ENCODE measurements at places on chromosomes 12 and 14.

- DNase-seq: no peak
These were observed 76.3 kb downstream of the CMAS start for GRCh38 chr12:22122359-22122758.

- DNase-seq: no peak
These were observed at the start of gene KTN1 for GRCh38 chr14:55579724-55580469. TSS of gene KTN1 (plus strand) at chr14:55580207. CDS start at chr14:55612049, 31,842 bp downstream.

DNA sequence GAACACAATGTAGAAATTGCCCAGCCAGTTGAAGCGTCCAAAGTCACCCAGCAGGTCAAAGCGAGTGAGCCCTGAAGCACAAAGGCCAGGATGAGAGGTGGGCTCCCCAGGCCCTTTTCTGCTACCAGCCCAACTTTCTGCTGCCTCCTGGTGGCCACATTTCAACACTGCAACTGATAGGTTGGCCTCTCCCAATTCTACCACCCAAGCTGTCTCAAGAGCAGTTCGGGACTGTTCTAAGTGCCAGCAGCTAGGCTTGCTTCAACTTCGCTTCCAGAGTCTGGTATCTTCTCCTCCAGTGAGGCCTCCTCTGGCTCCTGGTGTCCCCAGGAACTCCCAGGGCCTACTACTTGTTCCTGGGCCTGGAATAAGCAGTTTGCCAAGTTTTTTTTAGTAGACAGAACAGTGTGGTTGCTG is 3.4 kb upstream of the DHH start:
- peak; percentile 63 for DNase-seq

GRCh38 chr12:3924761-3925160 is 51.6 kb upstream of the PARP11 start:
- no peak for DNase-seq

- DNase-seq: no peak
These were observed 30.5 kb upstream of the C12orf71 start for GRCh38 chr12:27112871-27113270.

- no peak for DNase-seq
These were observed 97.3 kb upstream of the BCL2L14 start for GRCh38 chr12:11973396-11973795.

DNA sequence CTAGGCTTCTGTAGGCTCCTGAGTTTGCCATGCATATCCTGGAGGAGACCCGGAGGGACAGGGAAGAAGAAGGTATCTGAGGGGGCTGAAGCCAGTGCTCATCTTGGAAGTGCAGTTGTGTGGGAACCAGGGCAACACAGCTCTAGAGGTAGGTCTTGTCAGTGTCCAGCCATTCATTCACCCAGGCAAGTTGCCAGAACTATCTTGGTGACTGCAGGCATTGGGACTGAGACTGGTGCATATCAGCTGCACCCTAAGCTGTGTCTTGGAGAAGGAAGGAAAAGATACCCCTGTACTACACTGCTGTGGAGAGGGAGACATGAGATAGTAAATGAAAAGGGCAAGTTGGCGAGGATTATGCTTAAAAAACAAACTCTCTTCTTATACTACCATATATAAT is 4.9 kb upstream of the WIF1 start:
- DNase-seq: no peak

- no peak for DNase-seq
These were observed 9.8 kb upstream of the UBE2N start for GRCh38 chr12:93451423-93452158.

GRCh38 chr12:42977451-42978230 is 388.1 kb upstream of the PRICKLE1 start:
- DNase-seq: no peak

DNA sequence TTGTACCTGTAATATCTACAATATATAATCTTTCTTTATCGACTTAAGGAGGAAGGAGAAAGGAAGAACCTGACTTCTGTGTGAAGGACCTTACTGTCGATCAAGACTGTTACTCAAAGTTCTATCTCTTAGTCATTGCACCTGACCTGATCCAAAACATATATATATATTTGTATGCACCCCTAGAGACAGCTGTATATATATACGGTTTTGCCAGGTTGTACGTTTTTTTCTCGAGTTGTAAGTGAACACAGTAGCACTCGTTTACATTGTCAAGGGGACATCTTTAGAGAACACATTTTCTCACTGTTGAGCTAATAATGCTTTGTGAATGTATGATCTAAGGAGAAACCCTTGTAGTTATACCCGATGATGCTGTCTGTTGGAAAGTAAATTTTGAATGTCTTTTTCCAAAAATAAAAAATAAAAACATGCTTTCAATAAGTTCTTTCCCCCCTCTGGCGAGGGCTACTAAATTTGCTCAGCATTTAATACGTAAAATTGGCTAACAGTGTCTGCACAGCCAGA is 536 bp upstream of the SLC35E3 start:
- DNase-seq: no peak

DNA sequence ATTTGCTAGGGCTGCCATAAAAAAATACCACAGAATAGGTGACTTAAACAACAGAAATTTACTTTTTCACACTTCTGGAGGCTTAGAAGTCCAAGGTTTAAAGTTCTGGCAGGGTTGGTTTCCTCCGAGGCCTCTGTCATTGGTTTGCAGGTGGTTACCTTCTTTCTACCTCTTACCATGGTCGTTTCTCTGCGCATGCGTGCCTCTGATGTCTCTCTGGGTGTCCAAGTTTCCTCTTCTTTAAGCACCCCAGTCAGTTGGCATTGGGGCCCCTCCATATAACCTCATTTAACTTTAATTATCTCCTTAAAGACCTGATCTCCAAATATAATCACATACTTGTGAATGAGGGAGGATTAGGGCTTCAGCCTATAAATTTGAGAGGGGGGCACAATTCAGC is 103.2 kb downstream of the SLC15A5 start:
- DNase-seq: no peak

DNA sequence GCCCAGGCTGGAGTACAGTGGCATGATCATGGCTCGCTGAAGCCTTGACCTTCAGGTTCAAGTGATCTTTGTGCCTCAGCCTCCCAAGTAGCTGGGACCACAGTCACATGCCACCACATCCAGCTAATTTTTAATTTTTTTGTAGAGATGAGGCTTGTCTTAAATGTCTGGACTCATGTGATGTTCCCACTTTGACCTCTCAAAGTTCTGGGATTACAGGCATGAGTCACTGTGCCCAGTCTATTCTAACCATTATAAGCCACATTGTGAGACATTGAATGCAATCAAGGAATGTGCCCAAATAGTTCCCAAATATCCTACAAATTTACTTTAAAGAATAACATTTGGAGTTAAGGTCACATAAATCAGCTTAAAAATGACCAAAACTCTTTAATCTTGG is 130.7 kb upstream of the ARID2 start:
- no peak for DNase-seq

- DNase-seq: no peak
These were observed 198.6 kb downstream of the GXYLT1 start for GRCh38 chr12:41946106-41946505.

- DNase-seq: no peak
These were observed 38.7 kb downstream of the PRICKLE1 start for GRCh38 chr12:42550800-42551199.

- no peak for DNase-seq
These were observed 66.7 kb upstream of the E2F7 start for GRCh38 chr12:77131977-77132490.

- no peak for DNase-seq
These were observed 72.8 kb downstream of the TAOK3 start for GRCh38 chr12:118299791-118300460.

DNA sequence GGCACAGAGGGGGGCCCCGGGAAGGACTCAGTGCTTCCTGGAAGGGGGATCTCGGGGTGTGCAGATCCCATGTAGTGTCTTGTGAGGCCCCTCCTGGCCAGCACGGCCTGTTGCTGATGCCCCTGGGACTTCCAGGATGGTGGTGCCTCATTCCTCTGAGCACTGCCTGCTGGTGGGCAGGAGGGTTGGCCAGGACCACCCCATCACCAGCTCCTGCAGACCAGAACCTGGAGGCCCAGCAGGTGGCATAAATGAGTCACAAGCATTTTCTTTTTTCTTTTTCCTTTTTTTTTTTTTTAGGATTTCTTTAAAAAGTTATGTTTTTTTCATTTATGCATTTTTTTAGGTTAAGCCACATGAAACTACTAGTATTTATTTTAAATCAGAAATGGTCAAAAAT is 8.0 kb downstream of the MMP17 start:
- DNase-seq: no peak

DNA sequence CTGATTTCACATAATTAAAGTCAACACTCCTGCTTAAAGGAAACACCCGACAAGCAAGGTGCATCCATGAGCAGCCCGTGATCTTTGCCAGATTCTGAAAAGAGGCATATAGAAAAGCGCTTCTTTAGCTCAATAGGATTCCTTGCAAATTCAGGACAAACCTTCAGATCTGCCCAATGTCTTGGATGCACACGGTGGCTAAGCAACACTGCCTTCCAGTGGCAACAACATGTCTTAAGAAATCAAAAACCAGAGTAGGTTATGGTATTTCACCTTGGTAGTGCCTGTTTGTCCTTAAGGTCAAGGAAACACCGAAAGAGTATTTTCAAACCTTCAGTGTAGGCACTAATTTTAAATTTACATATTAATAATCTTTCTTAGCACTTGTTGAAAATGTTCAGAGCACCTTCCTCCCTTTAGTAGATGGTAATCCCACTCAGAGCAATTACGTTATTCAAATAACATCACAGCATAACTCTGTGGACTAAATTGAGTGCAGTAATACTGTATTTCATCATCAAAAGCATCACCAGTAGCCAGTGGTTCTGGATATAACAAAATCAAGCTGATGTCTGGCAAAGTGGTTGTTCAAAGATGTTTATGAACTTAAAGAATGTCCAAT is 58.0 kb upstream of the CDKN3 start:
- no peak for DNase-seq

DNA sequence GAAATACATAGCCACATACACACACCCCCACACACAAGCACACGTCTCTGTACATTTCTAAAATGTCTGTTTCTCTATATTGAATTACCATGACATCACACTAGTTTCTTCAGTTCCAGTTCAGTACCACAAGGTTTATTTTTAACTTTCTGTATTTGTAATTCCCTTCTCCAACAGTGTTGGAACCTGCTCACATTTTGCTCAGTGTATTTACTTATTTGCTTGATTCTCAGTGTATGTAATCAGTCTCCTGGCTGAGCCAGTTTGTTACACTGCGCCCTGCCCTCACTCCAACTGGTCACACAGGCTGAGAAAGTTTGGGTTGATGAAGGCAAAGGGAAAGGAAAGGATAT is 67.1 kb downstream of the MON2 start:
- no peak for DNase-seq

DNA sequence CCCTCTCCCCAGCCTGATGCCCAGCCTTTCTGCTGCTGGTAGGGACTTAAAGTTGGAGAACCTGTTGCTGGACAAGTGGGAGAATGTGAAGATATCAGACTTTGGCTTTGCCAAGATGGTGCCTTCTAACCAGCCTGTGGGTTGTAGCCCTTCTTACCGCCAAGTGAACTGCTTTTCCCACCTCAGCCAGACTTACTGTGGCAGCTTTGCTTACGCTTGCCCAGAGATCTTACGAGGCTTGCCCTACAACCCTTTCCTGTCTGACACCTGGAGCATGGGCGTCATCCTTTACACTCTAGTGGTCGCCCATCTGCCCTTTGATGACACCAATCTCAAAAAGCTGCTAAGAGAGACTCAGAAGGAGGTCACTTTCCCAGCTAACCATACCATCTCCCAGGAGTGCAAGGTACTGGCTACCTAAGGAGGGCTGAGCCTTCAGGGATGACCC is 1.6 kb downstream of the TSSK4 start:
- no peak for DNase-seq

GRCh38 chr14:95606266-95606665 is 71.4 kb downstream of the GLRX5 start:
- DNase-seq: no peak

DNA sequence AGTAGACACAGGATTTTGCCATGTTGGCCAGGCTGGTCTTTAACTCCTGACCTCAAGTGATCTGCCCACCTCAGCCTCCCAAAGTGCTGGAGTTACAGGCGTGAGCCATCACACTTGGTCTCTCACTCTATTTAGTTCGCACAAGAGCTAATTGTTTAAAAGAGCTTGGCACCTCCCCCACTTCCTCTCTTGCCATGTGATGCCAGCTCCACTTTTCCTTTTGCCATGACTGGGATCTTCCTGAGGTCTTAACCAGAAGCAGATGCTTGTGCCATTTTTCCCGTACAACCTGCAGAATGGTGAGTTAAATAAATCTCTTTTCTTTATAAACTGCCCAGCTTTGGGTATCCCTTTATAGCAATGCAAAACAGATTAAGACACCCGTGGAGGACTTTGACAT is 200.1 kb upstream of the FRMD6 start:
- DNase-seq: no peak

DNA sequence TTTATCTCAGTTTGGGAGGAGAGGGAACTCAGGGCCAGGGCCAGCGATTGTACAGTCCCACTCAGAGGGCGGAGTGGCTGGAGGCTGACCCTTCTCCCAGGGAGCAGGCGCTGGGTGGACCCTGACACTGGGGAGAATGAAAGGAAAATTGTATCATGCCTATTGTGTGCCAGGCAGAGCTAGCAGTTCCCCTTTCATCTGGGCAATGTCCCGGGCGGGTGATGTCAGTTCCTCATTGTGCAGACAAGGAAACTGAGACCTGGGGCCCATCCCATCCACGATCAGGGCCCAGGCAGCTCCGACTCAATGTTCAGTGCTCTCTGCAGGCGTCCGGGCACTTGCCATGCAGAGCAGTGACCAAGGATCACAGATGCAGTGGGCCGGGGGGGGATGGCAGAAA is 101.9 kb upstream of the RTL1 start:
- no peak for DNase-seq

DNA sequence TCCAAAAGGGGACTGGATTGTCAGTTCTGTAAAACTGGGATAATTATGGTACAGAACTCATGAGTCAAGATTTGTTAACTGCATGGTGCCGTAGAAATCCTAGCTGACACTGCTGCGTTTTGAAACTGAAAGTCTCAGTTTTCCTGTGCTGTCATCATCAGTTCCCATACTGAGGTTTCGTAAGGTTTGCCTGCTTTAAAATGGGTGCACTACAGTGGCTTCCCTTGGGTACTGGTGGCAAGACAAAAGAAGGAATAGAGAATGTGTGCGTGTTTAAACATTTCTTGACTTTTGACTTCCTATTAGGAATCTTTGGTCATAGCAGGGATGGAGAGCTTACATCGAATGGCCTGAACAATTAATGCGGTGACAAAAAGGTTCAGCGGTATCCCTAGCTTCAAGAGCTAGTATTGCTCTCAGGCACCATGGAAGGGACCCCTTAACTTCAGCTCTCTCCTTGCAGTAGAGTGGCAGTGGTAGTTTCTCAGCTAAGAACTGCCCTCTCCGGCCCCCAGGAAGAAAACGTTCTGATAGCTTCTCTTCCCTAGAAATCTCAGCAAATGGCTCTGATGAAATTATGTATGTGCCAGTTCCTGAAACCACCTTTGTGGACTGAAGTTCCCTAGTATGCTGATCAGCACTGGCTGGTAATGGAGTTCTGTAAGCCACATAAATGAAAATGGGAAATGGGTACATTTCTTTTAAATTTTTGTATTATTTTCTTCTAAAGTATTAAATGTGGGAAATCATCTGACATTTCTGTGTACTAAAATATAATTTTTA is 28.9 kb downstream of the ANO6 start:
- DNase-seq: no peak

DNA sequence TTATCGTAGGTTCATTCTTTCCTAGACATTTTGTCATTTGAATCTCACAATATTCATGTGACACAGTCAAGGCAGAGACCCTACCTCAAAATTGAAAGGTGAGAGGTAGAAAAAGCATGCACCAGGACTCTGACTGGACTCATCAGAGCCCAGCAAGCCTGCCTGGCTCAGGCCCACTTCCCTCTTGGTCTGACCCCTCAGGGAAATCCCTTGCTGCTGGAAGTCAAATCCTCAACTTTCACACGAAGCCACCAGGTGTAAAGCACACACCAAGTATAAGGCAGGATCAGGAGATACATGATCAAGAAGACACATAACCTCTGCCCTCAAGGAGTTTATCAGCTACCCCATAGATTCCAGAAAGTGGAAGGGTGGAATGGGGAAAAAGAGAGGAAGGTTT is 18.8 kb downstream of the NIN start:
- no peak for DNase-seq

Measured in D721Med (cell line).